ENCODE measurements at places on chromosomes 13 and 19. TPM values are rescaled to one million over a fixed set of nuclear protein-coding genes. Genes with fewer than 3 reads are reported as not detected.
A peak's percentile ranks its signal among the peaks of the same experiment; 100 is the strongest.

DNA sequence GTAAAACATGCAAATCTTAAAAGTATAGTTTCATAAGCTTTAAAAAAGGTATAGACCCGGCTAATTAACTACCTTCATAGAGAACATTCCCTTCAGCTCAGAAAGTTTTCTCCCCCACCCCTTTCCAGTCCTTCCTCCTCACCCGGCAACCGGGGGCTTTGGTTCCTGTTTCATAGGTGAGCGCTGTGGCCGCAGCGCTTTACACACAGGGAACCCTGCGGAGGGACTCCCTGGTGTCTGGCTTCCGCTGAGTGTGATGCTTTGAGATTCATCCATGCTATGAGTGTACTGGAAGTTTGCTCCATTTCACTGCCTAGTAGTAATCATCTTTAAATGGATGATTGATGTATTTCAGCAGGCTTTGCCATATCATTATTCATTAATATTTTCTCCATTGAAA, 26.0 kb upstream of the PABPC3 start:
- DNase-seq = no peak

GRCh38 chr13:41622432-41623429, 165.4 kb downstream of the RGCC start:
- no peak for DNase-seq

DNA sequence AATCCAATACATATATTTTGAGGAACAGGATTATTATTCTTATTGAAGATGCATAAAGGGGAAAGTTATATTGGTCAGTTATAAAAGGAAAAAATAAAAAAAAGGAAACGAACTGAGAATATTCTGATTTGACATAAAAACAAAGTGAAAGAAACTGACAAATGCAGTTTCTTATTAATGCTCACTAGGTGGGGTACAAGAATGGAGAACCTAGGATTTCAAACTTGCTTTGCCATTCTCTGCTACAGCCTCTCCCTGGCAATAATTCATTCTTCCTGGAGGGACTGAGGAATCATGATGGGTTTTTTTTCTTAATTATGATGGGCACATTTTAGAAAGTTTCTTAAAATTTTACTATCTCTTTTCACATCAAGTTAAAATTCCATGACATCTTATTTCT, 154.9 kb downstream of the PCDH9 start:
- DNase-seq = no peak

DNA sequence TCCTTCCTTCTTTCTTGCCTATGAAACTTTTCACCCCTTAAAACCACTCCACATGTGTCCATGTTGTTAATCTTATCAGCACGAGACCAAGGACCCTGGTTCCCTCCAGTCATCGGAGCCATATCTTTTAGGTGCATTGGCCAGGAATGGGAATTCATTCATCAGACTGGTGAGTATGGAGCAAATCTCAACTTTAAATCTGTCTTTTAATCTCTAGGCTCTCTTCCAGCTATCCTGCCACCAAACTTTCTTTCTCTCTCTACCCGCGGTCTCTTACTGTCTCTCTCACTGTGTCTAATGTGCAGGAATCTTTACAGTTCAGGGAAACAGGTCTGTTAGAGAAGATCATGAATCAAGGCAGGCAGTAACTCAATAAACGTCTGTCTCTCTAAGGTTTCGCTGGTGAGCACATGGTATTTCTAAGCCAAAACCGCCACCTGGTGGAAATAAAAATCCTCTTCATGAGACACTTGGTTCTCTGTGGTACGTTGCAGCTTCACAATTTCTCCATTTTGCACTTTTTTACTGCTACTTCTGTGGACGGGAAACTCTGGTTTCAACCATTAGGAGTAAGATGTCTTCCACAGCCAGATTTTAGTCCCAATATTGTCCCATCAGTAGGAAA, 16.1 kb downstream of the LGALS16 start:
- peak; percentile 46 for DNase-seq

DNA sequence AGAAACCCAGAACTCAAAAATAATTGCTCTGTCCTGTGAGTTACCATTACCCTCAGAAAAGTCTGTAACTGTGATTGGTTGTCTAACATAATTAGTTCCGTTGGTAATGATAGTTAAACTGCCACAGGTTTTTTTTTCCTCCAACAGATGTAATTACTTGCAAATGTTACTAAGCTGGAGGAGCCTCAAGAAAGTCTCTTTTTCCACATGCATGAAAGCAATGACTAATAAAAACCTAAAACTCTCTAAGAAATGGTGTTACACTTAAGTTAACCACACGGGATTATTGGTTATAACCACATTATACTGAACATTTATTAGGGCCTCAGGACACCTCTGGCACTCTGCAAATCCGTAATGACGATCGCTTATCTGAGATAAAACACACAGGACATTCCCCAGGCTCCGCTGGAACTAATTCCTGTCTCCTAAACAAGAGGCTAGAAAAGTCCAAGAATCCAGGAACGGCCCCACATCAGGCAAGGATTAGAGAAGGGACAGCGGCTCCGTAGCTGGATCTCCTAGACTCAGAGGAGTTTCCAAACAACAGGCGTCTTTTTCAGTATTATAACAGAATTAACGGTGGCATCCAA, 753 bp downstream of the ZNF235 start:
- DNase-seq = no peak

Gene LINGO3
- total RNA-seq = 0.39 TPM

DNA sequence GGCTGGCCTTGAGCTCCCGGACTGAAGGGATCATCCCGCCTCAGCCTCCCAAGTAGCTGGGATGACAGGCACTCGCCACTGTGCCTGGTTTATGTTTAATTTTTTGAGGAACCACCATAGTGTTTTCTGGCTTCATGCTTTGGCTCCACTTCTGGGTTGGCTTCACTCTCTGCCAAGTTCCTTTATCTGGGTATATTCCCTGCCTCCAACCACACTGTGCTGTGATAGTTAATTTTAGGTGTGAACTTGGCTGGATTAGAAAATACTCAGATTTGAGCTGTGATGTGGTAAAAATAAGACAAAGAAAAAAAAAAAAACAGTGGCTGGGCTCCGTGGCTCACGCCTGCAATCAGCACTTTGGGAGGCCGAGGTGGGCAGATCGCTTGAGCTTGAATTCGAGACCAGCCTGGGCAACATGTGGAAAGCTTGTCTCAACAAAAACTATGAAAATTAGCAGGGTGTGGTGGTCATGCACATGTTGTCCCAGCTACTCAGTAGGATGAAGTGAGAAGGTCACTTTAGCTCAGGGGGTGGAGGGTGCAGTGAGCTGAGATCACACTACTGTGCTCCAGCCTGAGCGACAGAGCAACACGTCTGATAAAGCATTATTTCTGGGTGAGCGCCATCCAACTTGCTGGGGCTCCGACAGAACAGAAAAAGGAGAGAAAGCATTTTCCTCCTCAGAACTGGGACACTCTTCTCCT, 7.5 kb upstream of the ILF3 start:
- no peak for DNase-seq

DNA sequence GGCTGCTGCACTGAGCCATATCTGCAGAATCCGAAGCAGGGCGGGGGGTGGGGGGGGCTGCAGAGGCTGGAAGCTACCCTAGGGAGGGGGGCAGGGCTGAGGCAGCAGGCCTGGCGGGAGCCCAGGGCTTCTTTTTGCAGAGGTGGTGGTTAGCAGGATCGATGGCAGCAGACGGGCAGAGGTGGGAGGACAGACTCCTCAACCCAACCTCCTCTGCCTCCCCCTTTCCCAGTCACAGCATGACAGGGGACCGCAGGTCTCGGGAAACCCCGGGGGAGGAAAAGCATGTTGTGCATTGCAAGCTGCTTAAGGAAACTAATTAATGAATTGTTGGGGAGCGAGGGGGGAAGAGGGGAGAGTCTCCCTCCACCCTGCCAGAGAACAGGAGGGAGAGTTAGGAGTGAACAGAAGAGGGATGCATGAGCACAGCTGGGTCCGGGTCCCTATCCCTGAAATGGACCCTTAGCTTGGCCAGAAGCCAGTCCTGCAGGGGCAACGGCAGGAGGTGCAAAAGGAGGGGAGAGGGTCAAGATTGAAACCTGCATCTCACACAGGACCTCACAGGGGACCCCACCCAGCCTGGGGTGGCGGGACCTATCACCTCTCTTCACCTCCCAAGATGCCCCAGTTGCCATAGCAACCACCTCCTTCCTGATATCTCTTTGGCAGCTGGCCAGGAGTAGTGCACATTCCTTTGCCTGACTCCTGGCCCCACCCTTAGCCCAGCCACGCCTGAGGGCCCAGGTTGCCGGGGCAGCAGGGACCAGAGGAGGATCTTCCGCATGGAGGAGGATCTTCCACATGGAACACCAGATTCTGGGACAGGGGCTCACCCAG, 1.8 kb downstream of the FXYD7 start:
- no peak for DNase-seq

Gene SULT2B1
- not detected for total RNA-seq

- DNase-seq = peak; percentile 67
Measured at GRCh38 chr13:40187324-40187795, 479.1 kb downstream of the FOXO1 start.

- no peak for DNase-seq
Measured at GRCh38 chr19:1284979-1285736, 515 bp upstream of the EFNA2 start.

- DNase-seq = peak; percentile 65
Measured at GRCh38 chr13:30572859-30573275, 44.9 kb upstream of the USPL1 start.

GRCh38 chr19:17324357-17325114, 10.1 kb downstream of the ANO8 start:
- no peak for DNase-seq

Gene IGFL3
- not detected for total RNA-seq

Gene PRSS57
- total RNA-seq = not detected

- DNase-seq = no peak
Measured at GRCh38 chr13:111920306-111920931, 146.5 kb upstream of the SOX1 start.

DNA sequence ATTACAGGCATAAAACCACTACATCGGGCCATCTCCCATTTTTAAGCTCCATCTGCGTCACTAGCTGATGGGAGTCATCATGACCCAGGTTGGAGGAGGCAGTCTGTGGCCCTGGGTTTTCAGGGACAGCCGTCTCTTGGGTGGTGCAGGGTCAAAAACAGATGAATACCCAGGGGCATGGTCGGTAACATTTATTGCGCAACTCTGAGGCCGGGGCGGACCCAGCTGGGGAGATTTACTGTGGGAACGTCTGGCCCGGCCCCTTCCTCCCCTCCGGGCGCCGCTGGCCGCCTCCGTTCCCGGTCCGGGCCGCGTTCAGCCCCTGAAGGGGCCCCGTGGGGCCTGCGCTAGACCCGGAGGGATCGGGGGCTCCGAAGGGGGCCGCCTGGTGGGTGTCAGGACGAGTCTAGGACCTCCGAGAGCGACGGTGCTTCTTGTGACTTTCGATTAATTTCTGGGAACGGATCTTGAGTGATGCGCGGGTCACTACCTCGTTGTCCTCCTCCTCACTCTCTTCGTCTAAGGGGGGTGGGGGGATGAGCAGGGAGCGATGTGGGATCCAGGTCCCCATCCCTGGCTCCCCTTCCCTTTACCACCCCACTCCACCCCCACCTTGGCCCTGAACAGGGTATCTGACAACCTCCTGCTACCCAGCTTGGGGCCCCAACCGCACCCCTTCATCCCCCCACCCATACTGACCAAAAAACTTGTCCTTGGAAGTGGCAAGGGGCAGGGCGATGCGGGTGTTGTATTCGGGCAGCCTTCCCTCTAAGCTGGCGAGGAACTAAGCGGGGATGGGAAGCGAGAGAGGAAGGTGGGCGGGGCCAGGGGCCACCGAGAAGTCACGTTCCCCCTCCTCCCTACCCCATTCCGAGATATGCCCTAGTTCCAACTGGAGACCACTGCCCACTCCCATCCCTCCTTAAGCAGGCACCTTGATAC, 1.6 kb upstream of the RGL3 start:
- no peak for DNase-seq

Gene ZNF77
- total RNA-seq = 2.4 TPM

GRCh38 chr13:61466280-61466679, 50.6 kb upstream of the PCDH20 start:
- DNase-seq = no peak

Gene ZNF667
- 3.6 TPM for total RNA-seq

- DNase-seq = no peak
Measured at GRCh38 chr13:50189450-50189849, 174.2 kb downstream of the KCNRG start.

Gene METTL21C
- total RNA-seq = not detected

- DNase-seq = no peak
Measured at GRCh38 chr19:41029524-41030432, 38.7 kb downstream of the CYP2B6 start.

- DNase-seq = no peak
Measured at GRCh38 chr13:112867301-112867711, 101.7 kb upstream of the MCF2L start.

Gene GRIK5
- total RNA-seq = 0.66 TPM

- DNase-seq = no peak
Measured at GRCh38 chr13:87131611-87132010, 539.6 kb upstream of the SLITRK5 start.

Gene ZNF543
- total RNA-seq = 4.0 TPM

- no peak for DNase-seq
Measured at GRCh38 chr13:51645761-51646670, 61.8 kb downstream of the WDFY2 start.

DNA sequence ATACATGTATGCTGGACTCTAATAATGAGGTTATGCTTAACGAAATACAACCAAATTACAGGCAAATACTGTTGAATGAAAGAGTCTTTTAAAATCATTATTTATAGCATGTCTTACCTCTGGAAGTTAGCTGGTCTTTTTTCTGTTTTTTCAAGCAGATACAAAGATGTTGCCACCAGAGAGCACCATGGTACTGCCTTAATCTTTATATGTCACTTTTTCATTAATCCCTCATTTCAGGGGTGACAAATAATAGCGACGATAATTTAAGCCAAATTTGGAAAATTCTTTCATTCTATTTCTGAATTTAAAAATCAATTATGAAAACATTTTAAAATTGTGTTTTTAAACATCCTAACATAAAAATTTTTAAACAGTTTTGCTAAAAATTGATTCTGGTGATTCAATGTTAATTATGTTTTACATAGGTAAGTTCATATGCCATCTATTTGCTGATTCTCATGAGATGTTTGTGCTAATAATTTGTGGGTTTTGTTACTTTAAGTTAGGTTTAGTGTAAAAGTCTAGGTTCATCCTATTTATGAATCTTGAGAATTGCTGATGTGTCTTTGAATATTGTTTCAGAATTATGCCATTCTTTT, 379.3 kb upstream of the SGCG start:
- DNase-seq = no peak

DNA sequence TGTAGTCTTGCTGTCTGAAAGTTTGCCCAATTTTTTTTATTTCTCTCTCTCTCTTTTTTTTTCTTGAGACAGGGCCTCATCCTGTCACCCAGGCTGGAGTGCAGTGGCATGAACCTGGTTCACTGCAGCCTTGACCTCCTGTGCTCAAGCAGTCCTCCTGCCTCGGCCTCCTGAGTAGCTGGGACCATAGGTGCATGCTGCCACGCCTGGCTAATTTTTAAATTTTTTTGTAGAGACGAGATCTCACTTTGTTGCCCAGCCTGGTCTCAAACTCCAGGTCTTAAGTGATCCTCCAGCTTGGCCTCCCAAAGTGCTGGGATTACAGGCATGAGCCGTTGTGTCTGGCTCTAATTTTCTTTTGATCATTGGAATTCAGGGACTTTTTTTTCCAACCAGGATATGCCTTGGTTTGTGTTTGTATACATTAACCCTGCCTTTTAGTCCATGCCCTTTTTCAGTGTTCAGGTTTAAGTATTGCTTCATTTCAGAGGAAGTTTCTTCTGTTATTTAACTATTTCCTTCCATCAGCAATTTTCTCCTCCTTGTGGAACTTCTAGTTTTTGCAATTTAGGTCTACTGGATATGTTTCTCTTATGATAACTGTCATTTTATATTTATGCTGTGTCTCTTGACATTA, 201.4 kb downstream of the PCCA start:
- DNase-seq = no peak
